Activated naive CD4-positive, alpha-beta T cell treated with Interleukin-2 at 50 U/mL for 16 hours (primary cell): ENCODE measurements at places on chromosomes 3 and 15.

GRCh38 chr15:67254238-67255175 is at the start of the genes AAGAB and IQCH:
AAGAB (minus strand) TSS chr15:67254661; CDS start chr15:67254631, 30 bp downstream.
IQCH (plus strand) TSS chr15:67254786; CDS start chr15:67254897, 111 bp downstream.
- peak; percentile 98 for DNase-seq

DNA sequence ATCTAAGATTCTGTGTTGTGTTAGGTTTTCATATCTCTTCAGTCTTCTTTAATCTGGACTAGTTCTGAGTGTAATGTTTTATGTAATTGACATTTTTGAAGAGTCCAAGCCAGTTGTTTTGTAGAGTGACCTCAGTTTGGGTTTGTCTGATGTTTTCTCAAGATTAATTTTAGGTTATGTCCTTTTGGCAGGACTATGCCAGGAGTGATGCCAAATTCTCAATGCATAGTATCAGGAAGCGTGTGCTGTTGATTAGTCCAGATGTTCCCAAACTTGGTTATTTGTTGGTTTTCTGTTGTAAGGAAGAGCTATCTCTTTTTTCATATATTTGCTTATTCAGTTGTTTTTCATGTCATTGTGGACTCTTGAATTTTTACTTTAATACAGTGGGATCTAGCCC is 32.6 kb downstream of the NMD3 start:
- DNase-seq: no peak

- DNase-seq: no peak
Measured at GRCh38 chr3:62873451-62873760, 1.8 kb downstream of the CADPS start.

- peak; percentile 50 for DNase-seq
Measured at GRCh38 chr15:29139540-29140459, 129.8 kb downstream of the NSMCE3 start.

GRCh38 chr3:46852839-46853355 is 10.3 kb downstream of the MYL3 start:
- DNase-seq: peak; percentile 0

DNA sequence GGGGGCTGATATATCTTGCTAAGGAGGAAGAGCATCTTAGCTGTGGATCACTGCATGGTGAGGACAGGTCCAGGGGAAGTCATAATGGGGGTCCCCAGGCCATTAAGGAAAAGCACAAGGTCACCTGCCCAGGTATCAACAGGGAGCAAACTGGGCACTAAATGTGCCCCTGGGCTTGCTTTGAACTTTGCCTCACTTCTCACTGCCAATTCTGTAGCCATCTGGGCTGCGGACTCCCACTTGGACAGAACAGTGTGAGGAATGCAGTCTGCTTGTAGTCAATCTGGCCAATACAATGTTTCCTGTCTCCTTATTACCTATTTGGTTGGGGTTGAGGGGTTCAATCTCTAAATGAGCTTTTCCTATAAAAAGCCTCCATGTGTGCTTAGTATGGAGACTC is 21.3 kb downstream of the ARRDC4 start:
- no peak for DNase-seq

GRCh38 chr15:99726333-99726732 is 6.9 kb downstream of the LYSMD4 start:
- no peak for DNase-seq

DNA sequence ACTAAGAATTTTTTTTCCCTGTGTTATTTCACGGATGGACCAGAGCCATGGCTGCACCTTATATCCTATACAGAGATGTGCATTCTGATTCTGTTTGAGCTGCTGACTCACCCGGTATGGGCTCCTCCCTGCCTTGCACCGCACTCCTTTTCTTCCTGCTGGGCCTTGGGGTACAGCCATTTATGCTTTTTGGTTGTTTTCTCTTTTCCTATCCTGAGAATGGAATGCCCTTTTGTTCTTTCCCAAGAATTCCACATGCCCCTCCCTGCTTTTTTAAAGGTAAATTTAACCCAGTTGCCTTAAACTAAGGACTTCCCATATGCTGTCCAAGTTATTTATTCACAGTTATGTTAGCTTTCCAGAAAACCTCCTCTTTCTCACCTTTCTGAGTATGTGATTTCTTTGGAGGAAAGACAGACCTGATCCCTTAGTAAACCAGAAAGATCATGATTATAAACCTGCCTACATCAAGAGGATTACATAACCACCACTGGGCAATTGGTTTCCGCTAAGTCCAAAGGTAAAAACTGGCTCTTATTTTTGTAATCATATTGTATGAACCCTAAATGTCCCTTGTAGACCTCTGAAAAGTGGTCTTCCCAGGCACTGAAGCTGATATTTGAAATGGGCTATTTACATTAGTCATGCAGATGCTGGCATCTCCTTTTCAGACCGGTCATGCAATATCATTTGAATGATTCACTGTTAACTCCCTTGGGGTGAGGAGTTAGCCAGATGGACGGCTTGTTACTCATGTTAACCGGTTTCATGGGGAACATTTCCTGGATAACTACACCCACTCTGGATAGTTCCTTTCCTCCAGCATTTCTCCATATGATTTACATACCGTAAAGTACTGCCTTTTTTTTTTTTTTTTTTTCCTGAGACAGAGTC is 45.5 kb downstream of the TMOD3 start:
- no peak for DNase-seq

DNA sequence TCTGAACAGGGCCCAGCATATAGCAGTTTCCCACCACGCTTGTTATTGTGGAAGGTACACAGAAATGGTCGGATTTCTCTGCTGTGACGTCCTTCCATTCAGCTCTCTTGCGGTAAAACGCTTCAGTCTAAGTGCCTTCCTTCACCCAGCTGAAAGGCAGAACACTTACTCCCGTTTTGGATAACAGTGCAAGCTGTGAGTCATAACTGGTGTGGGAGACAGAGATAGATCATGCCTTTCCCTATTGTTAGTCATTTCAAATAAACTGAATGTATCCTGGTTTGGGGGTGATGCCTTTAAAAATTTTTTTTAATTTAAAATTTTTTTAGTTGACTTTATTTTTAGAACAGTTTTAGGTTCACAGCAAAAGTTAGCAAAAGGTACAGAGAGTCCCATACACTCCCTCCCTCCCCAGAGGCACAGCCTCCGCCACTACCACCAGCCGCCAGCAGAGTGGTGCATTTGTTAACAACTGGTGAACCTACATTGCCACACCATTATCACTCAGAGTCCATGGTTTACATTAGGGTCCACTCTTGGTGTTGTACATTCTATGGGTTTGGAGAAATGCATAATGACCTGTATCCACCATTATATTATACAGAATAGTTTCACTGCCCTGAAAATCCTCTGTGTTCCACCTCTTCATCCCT is 94.9 kb upstream of the NSMCE3 start:
- no peak for DNase-seq

DNA sequence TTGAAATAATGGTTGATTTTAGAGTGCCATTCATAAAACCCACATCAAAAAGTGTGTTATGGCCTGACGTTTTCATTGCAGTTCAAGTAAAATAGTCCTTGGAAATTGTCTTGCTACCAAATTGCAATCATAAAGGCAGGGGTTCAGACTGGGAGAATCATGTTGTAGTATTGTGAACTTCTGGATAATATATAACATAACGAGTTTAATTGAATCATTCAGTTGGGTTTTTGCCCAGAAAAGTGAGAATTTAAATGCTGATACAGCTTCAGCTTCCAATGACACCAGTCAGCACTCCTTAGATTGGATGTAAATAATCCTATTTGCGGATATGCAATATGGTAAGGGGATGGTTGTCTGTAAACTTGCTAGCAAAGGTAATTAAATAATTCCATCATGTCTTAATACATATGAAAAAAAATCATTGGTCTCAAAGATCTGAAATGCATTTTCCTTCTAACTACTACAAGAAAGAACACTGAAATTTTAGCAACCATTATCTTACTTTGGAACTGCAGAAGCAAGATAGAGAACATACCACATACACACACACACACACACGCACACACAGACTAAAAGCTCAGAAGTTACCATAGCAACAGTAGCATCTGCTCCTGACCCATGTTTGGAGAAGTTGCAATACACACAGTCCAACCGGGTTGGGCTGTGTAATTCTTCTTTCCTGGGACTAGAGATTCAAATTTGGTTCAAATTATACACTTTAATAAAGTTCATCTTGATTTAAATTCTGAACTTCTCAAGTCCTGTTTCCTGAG is 686.2 kb upstream of the NR2F2 start:
- DNase-seq: no peak

DNA sequence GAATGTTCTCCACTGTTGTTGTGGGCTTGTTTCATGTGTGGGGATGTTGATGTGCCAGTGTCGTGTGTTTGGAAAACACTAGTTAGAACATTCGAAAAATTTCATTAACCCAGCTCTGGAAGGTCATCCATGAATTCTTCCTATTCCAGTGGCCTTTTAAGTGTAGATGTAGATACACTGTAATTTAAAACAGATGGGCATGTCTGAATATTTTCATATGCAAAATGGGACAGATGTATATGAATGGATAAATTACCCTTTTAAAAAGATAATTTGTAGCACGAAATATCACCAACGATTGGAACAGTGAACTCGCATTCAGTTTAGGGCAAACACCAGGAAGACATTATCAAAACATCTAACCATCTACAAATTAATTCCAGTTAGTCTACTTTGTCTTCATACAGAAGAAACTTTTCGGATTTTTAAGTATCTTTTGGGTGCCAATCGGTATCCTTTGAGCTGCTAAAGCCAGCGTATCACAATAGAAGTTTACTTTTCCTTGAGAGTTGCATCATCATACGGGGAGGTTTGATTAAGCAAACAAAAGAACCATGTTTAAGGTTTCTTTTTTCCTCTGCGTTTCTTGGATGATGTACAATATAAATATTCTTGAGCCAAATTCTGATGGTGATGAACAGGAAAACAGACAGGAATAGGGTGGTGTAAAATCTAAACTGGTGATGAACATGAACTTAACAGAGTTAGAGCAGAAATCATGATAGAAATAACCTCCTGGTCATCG is 528.1 kb downstream of the FOXP1 start:
- no peak for DNase-seq

- DNase-seq: no peak
Measured at GRCh38 chr3:114464548-114464947, 170.7 kb downstream of the TIGIT start.

DNA sequence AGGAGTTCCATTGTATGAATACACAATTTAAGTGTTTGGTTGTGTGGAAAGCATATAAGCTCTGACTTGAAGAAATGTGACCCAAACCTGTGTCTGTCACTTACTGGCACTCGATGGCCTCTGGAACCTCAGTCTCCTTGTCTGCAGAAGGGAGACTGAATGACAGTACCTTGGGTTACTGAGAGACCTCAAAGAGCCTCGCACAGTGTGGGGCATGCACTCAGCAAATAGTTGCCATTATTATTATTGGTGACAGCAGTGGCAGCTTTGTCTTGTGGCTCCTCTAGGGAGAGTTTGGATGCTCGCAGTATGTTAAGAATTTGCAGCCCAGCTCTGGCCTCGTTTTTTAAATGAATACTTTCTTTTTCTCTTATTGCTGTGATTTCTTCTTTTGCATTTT is 43.4 kb downstream of the EEFSEC start:
- DNase-seq: no peak

DNA sequence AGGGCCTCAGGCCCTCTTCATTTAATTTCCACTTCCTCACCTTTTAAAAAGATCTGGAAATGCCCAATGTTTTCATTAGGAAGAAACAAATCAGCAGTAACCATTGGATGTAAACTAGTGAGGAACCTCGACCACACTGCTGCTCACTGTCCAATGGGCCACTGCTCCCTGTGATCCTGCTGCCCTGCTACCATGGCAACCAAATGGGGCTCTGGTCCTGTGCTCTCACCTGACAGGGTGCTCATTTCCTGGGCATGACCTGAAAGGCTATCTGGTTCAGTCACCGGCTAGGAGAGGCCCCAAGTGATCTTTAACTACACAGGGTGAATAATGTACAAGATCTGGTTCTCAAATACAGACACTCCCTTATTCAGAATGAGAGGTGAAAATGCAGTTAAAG is 54.6 kb downstream of the ARHGEF3 start:
- DNase-seq: no peak

GRCh38 chr3:107523539-107524325 is 970 bp downstream of the BBX start:
- DNase-seq: peak; percentile 60

- DNase-seq: no peak
Measured at GRCh38 chr3:121491683-121492320, 54.0 kb downstream of the POLQ start.

GRCh38 chr3:10381336-10381735 is 60.4 kb upstream of the SEC13 start:
- no peak for DNase-seq

- DNase-seq: no peak
Measured at GRCh38 chr15:75900577-75900976, 3.1 kb upstream of the FBXO22 start.

DNA sequence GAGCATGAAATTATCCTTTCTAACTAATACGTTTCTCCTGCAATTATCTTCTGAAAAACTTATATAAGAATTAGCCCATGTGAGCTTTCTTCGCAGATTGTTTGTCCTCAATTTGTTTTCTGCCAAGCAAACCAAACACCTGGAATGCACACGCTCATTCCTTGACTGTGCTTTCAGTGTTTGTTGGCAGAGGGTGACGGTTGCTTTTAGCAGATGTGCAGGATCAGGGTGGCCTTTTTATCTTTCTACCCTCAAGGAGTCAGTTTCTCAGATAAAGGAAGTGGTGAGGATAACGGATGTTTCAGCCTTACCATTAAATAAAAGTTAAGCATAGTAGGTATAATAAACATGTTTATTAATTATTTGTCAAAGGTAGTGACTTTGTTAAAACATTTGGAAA is 15.2 kb downstream of the ARPP21 start:
- DNase-seq: no peak

- DNase-seq: no peak
Measured at GRCh38 chr15:66775127-66776105, 73.4 kb downstream of the SMAD6 start.

DNA sequence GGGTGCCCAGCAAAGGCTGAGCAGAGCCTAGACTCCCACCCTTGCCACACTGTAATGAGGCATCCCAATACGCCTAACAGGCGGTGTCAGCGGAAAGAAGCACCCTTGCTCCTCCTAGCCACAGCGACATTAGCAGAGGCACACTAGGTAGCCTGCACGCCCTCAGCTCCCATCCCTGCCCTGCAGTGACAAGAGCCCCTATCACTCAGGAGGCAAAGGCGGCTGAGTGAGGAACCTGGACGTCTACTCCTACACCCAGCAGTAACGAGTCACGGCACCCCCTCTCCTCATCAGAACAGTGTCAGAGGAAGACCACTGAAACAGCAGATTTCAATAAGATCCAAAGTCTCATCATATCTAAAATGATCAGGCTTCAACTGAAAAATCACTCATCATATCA is 12.0 kb upstream of the MAP6D1 start:
- DNase-seq: no peak

DNA sequence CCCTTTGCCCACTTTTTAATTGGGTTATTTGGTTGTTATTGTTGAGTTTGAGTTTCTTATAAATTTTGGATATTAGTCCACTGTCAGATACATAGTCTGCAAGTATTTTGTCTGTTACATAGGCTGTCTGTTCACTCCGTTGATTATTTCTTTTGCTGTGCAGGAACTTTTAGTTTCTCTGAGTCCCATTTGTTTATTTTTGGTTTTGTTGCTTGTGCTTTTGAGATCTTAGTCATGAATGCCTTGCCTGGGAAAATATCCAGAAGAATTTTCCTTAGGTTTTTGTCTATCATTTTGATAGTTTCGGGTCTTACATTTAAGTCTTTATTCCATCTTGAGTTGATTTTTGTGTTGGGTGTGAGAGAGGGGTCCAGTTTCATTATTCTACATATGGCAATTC is 254.5 kb downstream of the NLGN1 start:
- no peak for DNase-seq
